Endothelial cell of umbilical vein (primary cell): ENCODE measurements at places on chromosomes 1 and 21. TPM values are rescaled to one million over a fixed set of nuclear protein-coding genes. Genes with fewer than 3 reads are reported as not detected.

DNA sequence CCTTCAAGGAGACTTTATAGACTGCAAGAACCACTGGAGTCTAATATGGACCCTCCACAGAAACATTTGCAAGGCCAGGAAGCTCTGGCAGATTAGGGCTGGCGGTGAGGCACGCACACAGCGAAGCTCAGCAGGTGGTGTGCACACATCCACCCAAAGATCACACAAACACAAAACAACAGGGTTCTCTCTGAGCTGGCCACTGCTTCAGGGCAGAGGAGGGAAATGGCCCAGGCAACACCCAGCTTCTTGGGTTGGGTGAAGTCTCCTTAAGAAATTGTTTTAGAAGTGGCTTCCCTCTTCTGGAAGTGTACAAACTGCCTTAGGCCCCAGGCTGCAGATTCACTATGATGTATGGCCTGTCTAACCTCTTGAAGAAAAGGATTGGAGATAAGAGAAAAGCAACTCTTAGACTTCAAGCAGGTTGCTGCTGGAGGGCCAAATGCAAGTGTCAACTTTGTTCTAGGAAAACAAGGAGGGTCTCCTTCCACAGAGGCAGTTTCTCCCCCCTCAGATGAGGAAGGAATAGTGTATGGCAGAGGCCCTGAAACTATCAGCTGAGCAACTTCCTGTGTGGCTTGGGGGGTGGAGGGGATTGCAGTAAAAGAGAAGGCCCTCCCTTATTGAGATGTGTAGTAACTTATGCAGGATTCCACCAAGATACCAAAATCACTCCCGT is 2.0 kb downstream of the RCSD1 start:
- no peak for DNase-seq

DNA sequence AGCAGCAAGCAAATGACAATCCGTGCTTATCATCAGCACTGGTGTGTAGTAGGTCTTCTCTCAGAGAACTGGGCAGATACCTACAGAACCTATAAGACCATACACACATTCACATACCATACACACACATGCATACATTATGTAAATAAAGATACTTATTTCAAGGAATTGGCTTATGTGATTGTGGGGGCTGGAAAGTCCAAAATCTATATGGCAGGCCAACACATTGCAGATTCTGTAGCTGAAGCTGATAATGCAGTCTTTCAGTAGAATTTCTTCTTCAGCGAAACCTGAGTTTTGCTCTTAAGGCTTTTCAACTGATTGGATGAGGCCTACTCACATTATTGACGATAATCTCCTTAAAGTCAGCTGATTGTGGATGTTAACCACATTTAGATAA is 24.1 kb downstream of the RAP1A start:
- DNase-seq = no peak

DNA sequence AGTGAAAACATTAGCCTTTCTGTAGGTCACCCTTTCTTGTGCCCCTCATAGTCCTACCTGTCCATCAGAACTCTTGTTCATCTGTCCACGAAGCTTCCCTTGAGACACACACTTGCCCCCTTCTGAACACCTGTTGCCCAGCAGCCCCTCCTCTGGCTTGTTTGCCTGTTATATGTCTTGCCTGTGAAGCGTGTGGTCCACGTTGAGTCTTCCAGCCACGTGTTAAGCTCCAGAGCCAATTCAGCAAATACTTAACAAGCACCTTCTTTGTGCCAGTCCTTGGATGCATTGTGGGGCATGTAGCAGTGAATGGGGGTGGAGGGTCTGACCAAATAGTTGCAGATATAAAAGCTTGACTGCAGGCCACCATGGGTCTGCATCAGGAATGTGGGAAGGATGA is 66.6 kb downstream of the MAN1C1 start:
- DNase-seq = no peak

- peak; percentile 17 for DNase-seq
Measured at GRCh38 chr1:222950892-222951291, 136.1 kb downstream of the DISP1 start.

DNA sequence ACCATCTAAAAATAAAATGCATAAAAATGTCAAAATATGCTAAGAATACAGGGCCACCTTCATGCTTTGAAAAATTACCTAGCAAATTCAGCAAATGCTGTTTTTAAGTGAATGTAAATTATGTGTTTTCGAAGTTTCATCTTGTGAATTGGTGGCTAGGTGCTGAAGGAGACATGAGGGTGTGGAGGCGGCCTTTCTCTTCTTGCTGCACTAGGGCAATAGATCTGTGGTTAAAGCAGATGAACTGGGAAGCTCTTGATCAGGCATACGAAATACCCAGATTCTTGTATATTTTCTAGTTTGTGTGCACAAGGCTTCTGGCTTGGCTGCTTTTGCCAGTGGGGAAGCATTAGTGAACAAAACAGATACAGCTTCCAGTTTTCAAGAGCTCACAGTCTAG is 224.5 kb downstream of the ST6GALNAC3 start:
- no peak for DNase-seq

DNA sequence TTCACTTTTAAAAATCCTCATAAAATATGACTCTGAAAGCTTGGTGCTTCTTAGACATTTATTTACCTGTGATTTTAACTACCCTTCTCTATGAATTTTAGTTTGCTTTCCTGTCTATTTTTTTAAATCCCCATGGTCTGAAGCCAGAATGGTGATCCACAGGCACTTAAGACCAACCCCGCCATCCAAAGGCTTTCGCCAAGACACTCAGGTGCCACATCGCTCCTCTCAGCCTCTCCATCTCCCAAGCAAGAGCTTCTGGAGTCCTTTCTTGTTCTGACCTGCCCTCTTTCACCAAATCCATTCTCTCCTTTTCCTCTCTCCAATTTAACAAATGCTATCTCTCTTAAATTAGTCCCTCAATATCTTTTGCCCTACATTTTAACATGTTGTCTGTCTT is 464.6 kb downstream of the PCP4 start:
- DNase-seq = no peak

- no peak for DNase-seq
Measured at GRCh38 chr1:245058436-245058835, 96.3 kb upstream of the KIF26B start.

GRCh38 chr1:243712941-243713340 is 137.1 kb downstream of the AKT3 start:
- no peak for DNase-seq

DNA sequence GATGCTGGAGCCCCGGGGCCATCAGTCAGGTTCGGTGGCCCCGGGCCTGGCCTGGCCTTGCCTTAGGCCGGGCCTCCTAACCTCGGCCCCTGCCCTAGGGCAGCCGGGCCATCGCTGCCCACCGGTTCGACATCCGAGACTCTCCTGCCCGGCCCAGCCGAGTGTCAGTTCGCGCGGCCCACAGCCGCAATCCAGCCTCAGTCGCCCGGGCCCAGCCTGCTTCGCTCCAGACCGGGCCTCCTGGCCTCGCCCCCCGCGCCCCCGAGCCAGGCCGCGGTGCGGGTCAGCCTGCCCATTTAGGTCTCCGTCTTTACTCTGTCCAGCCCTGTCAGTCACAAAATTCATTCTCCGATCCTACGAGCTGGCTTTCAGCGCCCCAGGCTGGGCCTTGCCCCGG is 777 bp downstream of the LRRC41 start:
- peak; percentile 50 for DNase-seq

DNA sequence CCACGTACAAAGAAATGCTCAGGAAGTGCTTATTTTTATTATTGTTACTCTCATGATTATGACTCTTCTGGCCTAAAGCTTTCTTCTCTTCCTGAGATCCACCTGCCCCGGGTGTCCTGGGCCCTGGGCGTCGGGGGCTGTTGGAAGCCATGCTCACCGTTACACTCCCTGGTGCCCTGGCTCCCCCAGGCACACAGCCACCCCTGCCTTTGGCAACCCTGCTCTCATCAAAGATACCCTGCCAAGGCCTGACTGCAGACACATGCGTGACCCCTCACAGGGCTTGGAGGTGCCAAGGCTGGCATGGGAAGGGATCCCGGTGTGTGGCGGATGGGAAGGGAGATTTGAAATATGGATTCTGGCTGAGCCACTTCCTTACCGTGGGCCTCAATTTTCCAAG is 3.3 kb upstream of the KISS1 start:
- peak; percentile 35 for DNase-seq

- DNase-seq = no peak
Measured at GRCh38 chr21:46149205-46149901, 6.0 kb downstream of the FTCD start.

DNA sequence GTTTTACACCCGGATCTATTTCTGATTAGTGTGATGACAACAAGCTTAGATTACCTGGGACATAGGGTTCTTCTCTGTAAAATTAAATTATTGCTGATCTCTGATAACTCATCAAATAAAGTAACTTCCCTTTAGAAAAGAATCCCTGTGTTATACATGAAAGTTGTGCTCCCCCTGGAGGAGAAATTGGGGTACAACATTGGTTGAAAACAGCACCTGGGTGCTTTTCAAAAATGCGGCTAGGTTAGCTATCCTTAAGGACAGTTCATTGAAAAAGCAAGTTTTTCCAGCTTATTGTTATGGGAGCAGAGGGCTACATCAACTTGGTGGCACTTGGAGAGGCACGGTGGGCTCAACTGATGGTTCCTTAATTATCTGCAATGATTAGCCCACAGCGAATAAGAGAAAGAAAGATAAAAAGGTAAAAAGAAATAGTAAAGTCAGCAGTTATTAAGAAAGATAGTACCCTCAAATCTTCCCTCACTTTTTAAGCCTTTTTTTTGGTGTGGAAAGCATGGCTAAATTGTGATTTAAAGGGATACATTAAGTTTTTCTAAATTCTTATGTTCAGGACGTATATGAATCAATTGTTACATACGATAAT is 97.8 kb downstream of the FMN2 start:
- DNase-seq = peak; percentile 43

Gene OR10Z1
- total RNA-seq = not detected in 2 replicates

Gene SPRR2A
- not detected in 2 replicates for total RNA-seq

Gene PSMA5
- 112 and 125 TPM in 2 replicates for total RNA-seq

Gene TCHH
- total RNA-seq = not detected in 2 replicates

Gene CELF3
- total RNA-seq = not detected in 2 replicates

Gene WRAP73
- total RNA-seq = 23.0 and 27.7 TPM in 2 replicates

Gene CLDN19
- total RNA-seq = not detected in 2 replicates
